ENCODE measurements at places on chromosomes 11 and 22. TPM values are rescaled to one million over a fixed set of nuclear protein-coding genes. Genes with fewer than 3 reads are reported as not detected.

- DNase-seq, result no peak
Observed at GRCh38 chr22:29998627-29999384, 81.5 kb upstream of the HORMAD2 start.

DNA sequence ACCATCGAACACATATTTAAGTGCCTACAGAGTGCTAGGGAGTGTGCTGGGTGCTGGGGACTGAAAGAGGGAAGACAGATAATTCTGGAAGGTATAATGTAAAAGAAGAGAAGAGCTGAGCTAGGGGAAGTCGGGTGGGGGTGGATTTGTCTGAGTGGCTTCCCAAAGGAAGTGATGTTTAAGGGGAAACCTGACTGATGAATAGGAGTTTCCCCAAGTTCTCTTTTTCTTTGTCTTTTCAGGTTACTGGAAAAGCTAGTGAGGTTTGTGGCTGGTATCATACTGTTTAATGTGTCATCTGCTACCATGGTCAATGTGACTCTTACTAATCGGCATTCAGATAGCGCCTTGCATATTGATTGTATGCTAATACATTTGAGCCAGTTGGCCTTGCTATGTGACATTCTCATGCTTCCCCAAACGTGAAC, 151.6 kb upstream of the MTMR2 start:
- DNase-seq, result no peak

GRCh38 chr22:37525073-37525745, 6.0 kb upstream of the CARD10 start:
- no peak for DNase-seq

Gene KCNJ1
- 91.8 TPM for polyA plus RNA-seq

GRCh38 chr22:42994917-42995562, 19.9 kb downstream of the PACSIN2 start:
- DNase-seq, result no peak

DNA sequence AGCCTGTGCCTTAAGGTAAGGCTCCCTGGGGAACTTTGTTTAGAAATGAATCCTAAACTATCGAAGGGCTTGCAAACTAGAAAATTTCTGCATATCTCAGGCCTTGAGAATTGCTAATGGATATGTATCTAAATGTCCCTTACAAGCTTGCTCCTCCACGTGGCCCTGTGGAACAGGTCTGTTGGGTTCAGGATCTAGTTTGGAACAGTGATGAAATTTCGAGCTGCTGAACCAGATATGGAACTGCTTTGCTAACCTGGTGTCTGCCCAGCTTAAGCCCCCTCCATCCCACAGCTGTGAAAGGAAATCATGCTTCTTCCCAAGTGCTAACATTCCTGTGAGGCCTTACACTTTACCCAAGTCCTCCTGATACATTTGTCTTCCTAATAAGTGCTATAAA, 11.6 kb downstream of the SREBF2 start:
- no peak for DNase-seq

DNA sequence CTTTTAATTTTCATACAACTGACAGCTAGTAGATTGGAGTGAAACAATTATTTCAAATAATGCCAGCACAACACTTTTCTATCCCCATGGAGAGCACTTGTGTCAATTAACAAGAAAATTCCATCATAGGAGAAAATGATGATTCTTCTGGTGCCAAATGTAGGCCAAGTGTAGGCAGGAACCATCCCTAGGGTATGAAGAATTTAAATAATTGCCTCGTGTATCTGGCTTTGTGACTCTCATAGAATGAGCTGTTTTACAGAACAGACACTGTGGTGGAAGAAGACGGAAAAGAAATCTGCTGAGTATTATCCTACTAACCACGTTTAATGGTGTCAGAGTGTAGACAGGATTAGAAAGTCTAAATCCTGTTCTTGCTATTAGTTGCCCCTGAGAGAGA, 1542.2 kb downstream of the LRRC4C start:
- no peak for DNase-seq

Gene NXPE4
- polyA plus RNA-seq, result not detected

DNA sequence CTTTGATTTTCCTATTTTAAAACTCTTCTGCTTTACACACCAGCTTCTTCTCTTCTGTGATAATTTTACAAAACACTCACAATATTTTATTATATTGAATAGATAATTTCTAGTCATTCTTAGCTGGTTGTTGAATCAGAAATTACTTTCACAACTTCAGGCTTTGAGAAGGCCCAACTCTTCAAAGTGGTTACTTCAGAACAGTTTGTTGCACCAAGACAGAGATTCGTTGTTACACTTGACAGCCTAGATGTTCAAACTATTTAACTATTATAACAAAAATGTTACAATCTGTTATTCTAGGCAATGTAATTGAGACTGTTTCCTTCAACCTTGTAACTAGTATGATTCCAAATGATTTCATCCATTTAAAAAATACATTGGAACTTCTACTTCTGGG, 333.2 kb upstream of the CHORDC1 start:
- no peak for DNase-seq

GRCh38 chr22:20431511-20432192, 6.0 kb downstream of the SCARF2 start:
- DNase-seq, result no peak

GRCh38 chr11:61917334-61918109, at the start of gene RAB3IL1:
Gene RAB3IL1, minus strand, starts transcription at chr11:61917566. Its CDS starts 199 bp downstream, at chr11:61917367.
- peak; percentile 60 for DNase-seq

- DNase-seq, result no peak
Observed at GRCh38 chr22:44245438-44245837, 64.7 kb downstream of the PARVG start.

GRCh38 chr11:77776455-77776854, 44.1 kb downstream of the RSF1 start:
- DNase-seq, result no peak
